RKO (cell line): ENCODE measurements at places on chromosomes 1 and 21.

DNA sequence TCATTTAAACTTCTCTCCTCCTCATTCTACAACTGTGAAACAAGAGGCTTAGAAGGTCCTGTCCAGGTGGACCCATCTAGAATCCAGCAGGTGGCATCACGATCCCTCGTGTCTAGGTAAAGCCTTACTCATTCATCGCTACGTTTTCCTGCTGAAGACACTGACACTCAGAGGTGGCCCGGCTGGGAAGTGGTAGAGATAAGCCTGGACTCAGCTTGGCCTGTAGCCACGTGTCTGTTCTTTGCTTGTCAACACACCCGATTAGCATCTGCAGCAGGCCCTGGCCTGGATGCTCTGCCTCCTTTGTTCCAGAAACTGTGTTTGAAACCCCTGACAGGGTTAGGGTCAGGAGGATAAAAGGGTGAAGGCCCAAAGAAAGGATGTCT lies 43.4 kb downstream of the PARP1 start:
- no peak for DNase-seq

DNA sequence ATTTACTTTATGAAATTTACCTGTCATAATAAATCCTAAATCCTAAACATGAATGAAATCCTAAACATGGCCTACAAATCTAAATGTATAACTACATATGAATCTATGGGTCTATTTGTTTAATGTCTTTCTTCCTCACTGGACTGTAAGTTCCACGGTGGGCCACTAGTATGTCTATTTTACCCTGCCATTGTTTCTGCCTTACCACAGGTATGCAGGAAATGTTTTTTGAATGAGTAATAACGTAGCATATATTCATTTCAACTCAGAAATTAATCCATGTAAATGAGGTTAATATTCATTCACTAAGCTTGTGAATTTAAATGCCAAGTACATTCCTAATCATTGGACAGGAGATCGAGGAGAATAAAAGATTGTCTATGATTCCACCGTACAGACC lies 35.3 kb downstream of the B3GALNT2 start:
- DNase-seq, result peak; percentile 45

- no peak for DNase-seq
Measured at GRCh38 chr1:157753611-157754010, 23.3 kb downstream of the FCRL2 start.

DNA sequence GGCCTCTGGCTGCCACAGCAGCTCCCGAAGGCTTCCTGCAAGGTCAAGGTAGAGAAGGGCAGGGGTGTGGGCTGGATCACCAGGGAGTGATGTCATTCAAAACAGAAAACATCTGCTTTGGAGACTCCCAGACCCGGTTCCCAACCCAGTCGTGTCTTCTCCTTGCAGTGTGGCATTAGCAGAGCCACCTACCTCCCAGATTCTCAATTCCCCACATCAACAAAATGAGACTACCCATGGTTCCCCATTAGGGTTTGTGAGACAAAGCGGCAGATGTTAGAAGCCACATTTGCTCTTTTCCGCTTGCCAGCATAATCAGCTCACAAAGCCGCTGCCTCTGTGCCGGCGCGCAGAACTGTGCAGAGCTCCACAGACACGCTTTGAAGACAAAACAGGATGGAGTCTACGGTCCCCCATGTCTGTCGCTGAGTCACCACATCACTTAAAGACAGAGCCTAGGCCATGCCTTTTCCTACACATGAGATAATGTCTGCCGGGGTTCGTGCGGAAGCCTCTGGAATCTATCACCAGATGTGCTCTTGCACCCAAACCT lies 12.5 kb downstream of the KIF17 start:
- no peak for DNase-seq

- no peak for DNase-seq
Measured at GRCh38 chr1:83807821-83808220, 191.1 kb downstream of the TTLL7 start.

GRCh38 chr1:9691691-9692090 lies 40.2 kb downstream of the PIK3CD start:
- DNase-seq, result peak; percentile 29
